Fibroblast of skin of abdomen (primary cell): ENCODE measurements at places on chromosomes 13 and 19.
A peak's percentile ranks its signal among the peaks of the same experiment; 100 is the strongest.

DNA sequence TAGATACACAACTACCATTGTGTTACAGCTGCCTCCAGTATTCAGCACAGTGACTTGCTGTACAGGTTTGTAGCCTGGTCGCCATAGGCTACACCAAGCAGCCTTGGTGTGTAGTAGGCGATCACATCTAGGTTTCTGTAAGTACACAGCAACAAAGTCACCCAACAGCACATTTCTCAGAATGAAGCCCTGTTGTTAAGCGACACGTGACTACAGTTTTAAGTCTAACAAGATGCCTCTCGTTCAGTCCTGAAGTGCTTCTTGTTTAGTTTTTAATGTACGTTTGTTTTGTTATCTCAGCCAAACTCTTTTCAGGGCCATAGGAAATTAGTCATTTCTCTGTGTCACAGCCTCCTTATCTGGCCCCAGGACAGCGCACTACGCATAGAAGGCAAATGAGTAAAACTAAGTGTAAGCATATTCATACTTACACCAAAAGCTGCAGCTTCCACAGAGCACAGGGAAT is 50.0 kb upstream of the GPR183 start:
- peak; percentile 34 for DNase-seq

DNA sequence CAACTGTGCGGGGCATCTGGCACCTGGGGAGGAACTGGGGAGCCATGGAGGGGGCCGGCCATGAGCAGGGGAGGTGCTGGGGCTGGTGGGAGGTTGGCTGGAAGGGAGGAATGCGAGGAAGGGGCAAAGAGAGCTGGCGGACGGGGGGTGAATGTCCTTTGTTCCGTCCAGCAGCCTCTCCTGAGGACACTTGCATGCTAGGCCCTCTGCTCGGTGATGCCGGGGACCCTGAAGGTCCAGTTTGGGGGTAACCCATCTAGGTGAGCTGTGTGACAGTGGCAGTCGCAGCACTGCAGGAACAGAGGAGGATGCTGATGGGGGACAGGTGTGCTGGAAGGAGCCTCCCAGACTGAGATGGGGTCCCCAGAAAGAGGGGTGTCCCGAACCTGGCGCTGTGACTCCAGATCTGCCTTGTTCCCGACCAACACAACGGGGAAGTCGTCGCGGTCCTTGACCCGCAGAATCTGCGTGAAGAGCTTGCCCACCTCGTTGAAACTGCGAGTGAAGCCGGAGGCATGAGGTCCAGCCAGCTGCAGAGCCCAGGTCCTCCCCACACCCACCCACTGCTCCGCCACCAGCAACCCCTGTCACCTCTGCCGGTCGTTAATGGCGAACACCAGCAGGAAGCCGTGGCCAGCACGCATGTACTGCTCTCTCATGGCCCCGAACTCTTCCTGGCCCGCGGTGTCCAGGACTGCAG is 3.6 kb downstream of the RRAS start:
- DNase-seq: no peak

DNA sequence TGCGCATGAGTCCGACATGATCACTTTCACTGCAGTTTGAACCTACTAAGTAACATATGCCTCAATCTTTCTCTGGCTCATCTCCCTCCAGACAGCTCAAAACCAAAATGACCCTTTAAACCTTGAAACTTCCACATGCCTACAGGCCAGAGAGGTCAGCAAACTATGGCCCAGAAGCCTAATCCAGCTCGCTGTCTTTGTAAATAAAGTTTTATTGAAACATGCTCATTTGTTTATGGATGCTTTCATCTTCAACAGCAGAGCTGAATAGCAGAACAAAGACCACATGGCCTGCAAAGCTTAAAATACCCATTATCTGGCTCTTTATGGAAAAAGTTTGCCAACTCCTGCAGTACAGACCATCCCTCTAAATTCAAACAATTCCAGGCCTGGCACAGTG is 15.6 kb downstream of the FBXO46 start:
- no peak for DNase-seq

- DNase-seq: no peak
These were observed 17.3 kb upstream of the OXGR1 start for GRCh38 chr13:97011446-97012131.

DNA sequence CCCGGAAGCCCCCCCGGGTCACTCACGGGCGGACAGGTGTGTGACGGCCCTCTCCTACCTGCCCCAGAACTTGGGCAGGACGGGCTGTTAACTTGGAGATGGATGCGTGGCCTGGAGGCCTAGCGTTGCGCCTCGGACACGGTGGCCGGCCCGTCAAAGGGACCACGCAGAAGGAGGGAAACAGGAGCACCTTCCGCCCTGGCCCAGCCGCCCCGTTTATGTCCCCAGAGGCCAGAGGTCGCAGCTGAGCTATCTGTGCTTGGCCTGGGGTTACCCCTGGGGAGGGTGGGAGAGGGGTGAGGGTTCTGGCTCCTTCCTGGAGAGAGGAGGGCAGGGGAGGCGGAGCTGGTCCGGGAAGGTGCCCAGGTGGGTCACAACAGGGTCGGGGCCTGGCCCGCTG is 35.6 kb downstream of the GADD45B start:
- no peak for DNase-seq

- no peak for DNase-seq
These were observed 57.4 kb downstream of the ATP11A start for GRCh38 chr13:112747256-112747655.

DNA sequence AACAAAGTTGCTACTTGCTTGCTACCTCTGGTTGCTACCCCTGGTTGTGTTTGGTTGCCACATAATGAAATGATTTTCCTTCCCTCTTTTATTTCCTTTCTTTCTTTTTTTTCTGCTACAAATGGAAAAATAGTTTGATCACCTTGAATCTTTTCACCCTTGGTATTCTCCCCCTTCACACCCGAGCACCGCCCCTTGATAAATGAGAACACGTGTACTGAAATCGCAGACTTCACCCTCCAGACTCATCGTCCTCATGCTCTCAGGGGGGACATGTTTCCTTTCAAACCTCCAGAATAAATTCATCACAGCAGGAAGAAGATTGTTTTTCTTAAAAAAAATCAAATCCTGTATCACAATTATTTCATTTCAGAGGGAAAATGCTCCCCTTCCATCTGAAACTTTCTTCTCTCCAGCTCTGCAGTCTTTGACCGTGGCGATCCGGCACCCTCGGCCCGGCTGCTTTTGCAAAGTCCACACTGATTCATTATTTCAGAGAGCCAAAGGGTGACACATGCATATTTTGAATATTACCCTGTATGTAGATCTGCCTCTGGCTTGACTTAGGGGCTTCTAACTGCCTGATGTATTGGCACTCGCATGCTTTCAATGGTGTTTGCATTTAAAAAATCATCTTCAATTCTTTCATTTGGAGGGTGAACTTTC is 222.6 kb upstream of the MAB21L1 start:
- DNase-seq: peak; percentile 90

DNA sequence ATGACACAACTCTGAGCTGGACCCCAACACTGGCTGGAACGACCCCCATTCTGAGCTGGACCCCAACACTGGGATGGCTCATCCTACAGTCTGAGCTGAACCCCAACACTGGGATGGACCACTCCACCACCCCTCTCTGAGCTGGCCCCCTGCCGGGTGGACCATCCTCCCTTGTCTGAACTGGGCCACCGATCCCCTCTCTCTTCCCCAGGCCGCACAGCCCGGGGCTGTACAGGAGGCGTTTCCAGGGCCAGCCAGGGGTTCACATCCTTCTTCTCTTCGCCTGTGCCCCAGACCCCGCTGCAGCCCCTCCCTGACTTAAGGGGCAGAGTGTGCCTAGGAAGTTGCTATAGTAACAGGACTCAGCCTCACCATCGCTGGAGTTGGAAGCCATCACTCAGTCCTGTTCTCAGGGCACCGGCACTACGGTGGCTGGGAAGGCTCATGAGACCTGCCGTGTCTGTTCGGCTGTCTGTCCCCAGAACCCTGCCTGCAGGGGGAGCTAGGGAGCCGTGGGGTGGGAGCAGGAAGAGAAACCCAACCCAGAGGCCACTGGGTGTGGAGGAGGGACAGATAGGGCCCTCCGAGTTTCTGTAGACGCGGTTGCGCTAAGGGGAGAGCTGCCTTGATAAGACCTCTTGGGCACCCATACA is 3.7 kb downstream of the PRKACA start:
- DNase-seq: no peak

DNA sequence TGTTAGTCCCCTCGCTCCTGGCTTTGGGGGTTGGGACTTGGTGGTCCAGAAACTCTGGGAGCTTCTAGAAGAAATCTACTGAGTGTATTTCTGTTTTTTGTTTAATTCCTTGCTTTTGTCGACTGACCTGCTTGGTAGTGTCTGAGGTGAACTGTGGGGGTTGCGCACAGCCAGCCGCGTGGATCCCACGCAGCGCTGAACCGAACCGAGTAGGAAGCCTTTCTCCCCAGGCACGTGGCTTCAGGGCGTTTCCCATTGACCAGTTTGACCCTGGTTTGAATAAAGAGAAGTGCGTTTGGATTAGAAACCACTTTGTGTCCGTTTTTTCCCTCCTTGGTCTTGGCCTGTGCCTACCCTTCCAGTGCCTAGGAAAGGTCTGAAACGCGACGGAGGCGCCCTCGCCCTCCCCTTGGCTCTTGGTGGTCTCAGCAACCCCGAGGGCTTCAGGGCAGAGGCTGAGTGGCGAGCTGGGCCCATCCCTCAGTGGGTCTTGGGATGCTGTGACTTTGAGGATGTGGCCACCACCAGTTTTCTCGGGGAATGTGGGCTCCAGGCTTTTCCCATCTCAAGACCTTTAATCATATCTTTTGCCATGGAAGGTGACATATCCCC is 2.7 kb upstream of the RPS15 start:
- no peak for DNase-seq

- no peak for DNase-seq
These were observed 35.1 kb downstream of the LPAR6 start for GRCh38 chr13:48377857-48378256.

GRCh38 chr13:86882107-86882506 is 789.1 kb upstream of the SLITRK5 start:
- no peak for DNase-seq

DNA sequence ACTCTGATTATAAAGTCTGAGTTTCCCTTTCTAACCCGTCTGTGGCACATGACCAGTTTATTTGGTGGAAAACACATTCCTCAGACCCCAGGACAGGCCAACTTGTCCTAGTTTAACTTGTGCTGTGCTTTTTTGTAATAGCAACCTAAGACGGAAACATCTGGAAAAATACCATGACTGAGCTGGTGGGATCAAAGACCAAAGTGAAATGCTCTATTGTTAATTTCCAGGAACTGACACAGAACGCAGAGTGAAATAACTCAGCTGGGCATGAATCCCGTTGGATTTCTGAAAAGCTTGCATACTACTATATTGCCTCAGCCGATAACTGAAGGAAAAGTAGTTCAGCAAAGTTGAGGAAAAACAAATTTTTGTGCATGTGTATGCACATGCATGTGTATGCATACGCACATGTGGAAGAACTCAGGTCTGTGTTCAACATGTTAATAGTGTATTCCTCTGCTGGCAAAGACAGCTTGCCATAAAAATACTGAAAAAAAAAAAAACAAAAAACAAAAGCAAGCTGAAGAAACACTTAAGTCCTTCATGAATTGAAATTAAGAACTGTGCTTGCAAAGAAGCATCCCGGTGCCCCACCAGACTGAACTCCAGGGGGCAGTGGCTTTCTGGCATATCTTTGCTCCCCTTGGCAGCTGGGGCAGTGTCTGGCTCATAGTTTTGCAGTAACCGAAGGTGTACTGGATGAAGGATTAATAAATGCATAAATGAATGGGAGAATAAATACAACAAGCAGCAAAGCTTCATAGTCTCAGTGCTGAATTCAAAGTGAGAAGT is 187.8 kb downstream of the LHFPL6 start:
- DNase-seq: peak; percentile 52

GRCh38 chr19:47021536-47022139 is 2.0 kb downstream of the NPAS1 start:
- DNase-seq: no peak

DNA sequence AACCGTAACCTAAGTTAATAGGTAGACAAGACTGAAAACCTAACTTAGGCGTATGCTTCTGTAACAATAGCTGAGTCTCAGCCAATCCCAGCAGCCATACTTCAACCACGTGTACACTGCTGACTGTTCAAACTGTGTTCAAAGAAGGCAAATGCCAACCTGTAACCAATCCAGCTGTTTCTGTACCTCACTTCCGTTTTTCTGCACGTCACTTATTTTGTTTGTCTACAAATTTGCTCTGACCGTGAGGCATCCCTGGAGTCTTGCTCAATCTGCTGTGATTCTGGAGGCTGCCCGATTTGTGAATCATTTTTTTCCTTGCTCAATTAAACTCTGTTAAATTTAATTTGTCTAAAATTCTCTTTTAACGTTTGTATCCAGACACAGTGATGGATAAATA is 59.2 kb downstream of the EDNRB start:
- peak; percentile 9 for DNase-seq

GRCh38 chr19:52670046-52670445 is 31.9 kb upstream of the ZNF83 start:
- DNase-seq: no peak

- DNase-seq: peak; percentile 99
These were observed 17.3 kb upstream of the LRP3 start for GRCh38 chr19:33176670-33177416.

GRCh38 chr13:63901630-63902029 is 2486.0 kb upstream of the PCDH20 start:
- no peak for DNase-seq

DNA sequence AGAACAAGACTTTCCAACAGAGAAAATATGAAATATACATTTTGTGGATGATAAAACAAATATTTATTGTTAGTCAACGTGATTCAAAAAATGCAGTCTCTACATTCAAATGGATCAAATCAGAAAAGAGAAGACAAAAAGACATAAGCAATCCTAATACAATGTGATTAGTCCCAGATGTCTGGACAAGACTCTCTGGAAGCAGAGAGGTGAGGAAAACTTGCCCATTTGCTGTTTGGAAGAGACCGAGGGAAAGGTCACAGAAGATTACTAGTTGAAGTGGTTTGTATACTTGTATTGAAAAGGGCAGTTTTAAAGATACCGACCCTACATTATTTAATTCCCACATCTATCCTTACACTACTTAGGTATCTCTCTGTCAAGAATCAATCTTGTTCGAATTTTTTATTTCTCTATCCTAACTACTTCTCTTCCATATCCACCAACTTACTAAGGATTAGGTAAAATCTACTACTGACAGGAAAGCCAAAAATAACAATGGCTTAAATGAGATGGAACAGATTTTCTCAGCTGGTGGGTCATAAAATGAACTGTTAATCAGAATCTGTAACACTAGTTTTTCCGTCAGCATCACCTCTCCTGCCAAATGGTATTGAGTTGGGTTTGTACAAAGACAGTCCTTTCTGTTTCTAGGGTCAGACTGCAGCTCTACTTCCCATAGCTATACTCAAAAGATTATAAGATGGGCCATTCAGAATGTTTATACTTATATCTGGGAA is 497.1 kb downstream of the DCT start:
- DNase-seq: no peak

- peak; percentile 88 for DNase-seq
These were observed 2.4 kb upstream of the SSBP4 start for GRCh38 chr19:18416778-18417249.
